ENCODE measurements at places on chromosomes 5 and 9. TPM values are rescaled to one million over a fixed set of nuclear protein-coding genes. Genes with fewer than 3 reads are reported as not detected.

DNA sequence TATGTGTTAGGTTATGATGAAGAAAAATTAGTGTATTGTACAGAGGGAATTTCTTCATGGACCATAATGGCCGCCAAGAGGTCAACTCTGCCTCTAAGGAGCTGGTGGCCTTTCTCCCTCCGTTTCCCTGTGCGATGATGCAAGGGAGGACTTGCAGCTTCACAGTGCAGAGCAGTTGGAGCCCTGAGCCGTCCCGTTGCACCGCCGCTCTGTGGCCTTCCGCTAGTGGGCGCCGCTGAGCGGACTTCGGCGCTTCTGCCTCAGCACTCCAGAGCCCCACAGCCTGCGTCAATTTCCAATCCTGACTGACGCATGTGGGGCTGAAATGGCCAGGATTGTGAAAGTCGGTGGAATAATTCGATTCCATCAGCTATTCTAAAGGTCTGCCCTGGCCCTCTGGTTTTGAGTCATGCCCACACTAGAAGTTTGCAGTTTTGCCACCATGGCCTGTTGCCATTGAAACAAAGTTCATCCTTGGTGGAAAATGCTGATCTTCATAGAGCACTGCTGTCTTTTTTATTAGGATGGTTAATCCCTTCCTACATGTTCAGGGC lies 22.7 kb upstream of the LECT2 start:
- no peaks in the 10 kb centered on the region for H3K36me3 ChIP-seq
- H3K4me1 ChIP-seq, result no peaks in the 10 kb centered on the region
- H3K27ac ChIP-seq, result no peak overlapping the region
- H3K27me3 ChIP-seq, result no peaks in the 10 kb centered on the region
- peak; percentile 32 for DNase-seq

DNA sequence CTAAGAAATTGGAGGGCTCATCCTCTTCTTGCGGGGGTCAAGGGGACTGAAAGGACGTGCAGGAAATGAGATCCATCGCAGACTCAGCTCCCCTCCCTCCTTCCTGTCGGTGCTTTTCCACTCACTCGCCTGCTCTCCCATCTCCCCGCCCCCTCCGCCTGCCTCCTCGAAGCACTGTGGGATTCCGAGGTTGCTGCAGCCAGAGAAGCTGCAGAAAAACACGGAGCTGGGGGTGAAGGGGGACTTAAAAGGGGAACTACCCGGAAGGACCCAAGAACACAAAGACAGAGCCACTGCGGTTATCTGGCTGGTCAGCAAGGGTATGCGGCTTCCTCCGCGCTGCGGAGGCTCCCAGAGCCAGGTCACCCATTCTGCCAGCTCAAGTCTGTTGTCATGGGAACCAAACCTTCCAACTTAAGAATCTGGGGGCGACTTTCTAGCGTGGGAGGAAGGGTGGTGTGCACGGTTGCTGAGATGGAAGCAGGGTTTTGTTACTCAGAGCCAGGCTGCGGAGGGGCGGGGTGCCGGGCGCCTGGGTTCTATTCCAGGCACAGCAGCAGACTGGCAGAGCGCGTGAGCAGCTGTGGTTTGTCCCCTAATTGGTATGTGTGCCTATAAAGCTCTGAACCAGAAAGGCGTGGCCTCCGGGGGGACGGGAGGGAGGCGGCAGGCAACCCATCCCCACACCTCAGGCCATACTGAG lies 24.9 kb downstream of the PCDHGC5 start:
- H3K27ac ChIP-seq, result peak overlapping the region; percentile 55
- peak; percentile 73 for DNase-seq
- no peaks in the 10 kb centered on the region for H3K27me3 ChIP-seq
- H3K4me1 ChIP-seq, result peaks cover 67% of the 10 kb centered on the region
- peak overlapping the region; percentile 56 for H3K4me3 ChIP-seq

DNA sequence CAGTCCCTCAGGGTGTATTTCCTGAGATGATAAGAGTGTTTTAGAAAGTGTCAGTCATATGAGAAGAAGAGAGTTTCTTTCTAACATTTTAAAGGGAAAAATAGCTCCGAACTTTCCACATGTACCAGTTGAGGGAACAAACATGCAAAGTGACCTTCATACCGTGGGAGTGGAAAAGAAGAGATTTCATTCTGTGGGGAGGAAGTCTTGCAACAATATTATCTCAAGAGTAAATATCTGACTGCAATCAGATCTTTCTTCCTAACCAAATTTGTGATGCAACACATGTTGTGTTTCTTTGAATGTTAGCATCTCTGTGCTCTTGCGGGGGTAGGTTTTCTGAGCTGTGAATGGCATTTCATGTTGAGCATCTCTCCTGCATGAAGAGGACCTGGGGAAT lies 30.6 kb downstream of the ANKRD55 start:
- no peaks in the 10 kb centered on the region for H3K27me3 ChIP-seq
- H3K27ac ChIP-seq, result no peak overlapping the region
- no peak for DNase-seq
- H3K4me1 ChIP-seq, result no peaks in the 10 kb centered on the region
- H3K36me3 ChIP-seq, result no peaks in the 10 kb centered on the region

The PCDHA4 gene
- total RNA-seq, result 1.6 TPM

The TRPM6 gene
- total RNA-seq, result 0.30 TPM

DNA sequence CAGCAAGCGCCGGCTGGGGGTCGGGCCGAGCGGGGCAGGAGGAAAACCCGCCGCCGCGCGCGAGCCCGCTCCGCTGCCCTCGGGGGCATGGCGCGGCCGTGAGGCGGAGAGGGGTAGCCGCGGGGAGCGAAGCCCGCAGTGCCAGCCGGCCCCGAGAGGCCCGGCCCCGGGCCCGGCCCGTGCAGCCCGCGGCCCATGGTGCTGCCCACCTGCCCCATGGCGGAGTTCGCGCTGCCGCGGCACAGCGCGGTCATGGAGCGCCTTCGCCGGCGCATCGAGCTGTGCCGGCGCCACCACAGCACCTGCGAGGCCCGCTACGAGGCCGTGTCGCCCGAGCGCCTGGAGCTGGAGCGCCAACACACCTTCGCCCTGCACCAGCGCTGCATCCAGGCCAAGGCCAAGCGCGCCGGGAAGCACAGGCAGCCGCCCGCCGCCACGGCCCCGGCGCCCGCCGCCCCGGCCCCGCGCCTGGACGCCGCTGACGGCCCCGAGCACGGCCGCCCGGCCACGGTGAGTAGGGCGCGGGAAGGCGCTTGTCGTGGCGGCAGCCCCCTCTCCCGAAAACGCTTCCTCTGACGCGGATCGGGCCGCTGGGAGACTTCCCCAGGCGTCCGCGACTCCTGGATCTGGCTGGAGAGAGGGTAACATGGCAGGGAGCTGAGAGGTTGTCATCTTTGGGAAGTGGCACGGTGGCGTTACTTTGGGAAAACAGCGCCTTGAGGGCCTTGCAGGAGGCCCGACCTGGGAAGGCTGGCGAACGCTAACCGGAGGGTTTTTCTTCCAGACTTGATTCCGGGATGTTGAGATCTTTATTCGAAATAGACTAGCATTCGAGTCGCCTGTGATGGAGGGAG lies 523 bp downstream of the MAML1 start:
- peaks cover 26% of the 10 kb centered on the region for H3K4me1 ChIP-seq
- DNase-seq, result no peak
- no peaks in the 10 kb centered on the region for H3K27me3 ChIP-seq
- H3K4me3 ChIP-seq, result peak overlapping the region; percentile 72
- peaks cover 2% of the 10 kb centered on the region for H3K36me3 ChIP-seq
- H3K27ac ChIP-seq, result peak overlapping the region; percentile 92

The ZNF483 gene
- total RNA-seq, result 10.1 TPM

GRCh38 chr5:93164690-93165089 lies 416.3 kb downstream of the NR2F1-AS1 start:
- no peak overlapping the region for H3K4me3 ChIP-seq
- H3K27ac ChIP-seq, result no peak overlapping the region
- no peak for DNase-seq
- no peaks in the 10 kb centered on the region for H3K36me3 ChIP-seq

DNA sequence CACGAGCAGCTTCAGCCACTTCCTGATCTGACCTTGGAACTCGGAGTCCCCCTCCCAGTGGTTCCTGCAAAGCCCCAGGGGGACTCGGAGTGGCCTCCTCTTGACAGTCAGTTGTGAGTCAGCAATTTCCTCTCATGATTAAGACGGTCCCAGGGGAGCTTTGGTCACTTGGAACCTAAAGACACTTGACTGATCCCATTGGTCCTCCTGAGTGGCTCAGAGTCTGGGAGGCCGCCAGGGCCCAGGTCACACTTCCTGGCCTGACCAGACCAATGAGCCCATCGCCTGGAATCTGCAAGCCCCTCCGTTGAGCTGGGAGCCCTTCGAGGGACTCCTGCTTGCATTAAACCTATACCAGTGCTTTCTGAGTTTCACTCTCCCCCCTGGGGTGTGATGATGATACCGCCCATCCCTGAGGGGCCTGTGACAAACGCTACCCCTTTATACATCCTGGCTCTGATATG lies 29.1 kb downstream of the TSPAN17 start:
- no peak overlapping the region for H3K27ac ChIP-seq
- no peaks in the 10 kb centered on the region for H3K36me3 ChIP-seq
- no peak overlapping the region for H3K4me3 ChIP-seq
- H3K27me3 ChIP-seq, result no peaks in the 10 kb centered on the region
- DNase-seq, result no peak
- peaks cover 9% of the 10 kb centered on the region for H3K4me1 ChIP-seq

DNA sequence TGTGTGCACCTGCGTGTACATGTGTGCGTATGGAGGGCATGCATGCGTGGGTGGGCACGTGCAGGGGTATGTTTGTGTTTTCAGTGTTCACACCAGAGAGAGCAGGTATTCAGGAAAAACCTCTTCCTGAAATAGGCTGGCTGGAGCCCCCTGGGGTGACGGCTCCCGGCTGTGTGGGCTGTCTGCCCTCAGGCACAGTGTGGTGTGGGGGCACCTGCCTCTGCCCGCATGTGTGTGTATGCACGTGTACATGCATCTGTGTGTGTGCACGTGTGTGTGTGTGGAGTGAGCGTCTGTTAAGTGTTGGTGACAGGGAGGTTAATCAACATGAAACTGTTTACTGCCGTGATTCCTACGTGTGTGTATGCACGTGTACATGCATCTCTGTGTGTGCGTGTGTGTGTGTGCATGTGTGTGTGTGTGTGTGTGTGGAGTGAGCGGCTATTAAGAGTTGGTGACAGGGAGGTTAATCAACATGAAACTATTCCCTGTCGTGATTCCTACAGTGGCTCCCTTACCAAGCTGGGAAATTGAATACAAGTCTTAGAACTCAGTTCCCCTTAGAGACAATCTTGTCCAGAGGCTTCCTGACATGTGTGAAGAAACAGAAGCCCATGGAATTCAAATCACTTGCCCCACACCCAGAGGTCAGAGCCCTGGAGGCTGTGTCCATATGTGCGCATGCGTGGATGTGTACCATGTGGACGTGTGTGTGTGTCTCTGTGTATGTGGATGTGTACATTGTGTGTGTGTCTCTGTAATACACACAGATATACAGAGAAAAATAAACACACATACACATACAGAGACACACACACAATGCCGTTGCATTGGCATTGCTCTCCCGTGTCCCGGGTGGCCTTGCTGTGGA lies 372.4 kb upstream of the IRX4 start:
- DNase-seq, result no peak
- H3K27me3 ChIP-seq, result no peaks in the 10 kb centered on the region
- no peak overlapping the region for H3K27ac ChIP-seq
- no peaks in the 10 kb centered on the region for H3K36me3 ChIP-seq
- H3K4me1 ChIP-seq, result no peaks in the 10 kb centered on the region

DNA sequence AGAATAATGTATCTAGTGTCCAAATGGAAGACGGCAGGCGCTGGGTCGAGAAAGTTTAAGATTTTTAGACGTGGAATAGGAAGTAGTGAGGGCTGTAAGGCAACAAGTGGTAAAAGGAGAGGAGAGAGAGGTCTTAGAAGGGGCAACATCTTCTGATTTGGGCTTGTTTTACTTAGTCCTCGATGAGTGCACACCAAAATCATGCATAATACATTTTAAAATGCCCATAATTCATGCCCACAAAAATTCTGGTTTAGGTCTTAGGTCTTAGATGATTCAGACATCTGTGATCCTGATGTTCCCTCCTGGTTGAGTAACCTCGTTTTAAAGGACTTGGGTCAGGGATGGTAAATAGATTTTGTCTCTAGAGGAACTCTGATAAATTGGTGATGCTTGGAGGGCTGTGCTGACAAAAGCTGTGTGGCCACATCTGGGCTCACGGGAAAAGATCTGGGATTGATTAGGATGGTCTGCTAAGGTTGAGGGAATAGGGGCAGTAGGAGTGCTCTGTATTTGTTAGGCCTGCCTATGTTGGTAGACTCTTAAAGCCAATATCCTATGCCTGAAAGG lies 476.3 kb downstream of the CCDC171 start:
- H3K27ac ChIP-seq, result no peak overlapping the region
- peaks cover 7% of the 10 kb centered on the region for H3K4me1 ChIP-seq
- DNase-seq, result no peak
- no peaks in the 10 kb centered on the region for H3K27me3 ChIP-seq
- no peaks in the 10 kb centered on the region for H3K36me3 ChIP-seq

- H3K36me3 ChIP-seq, result no peaks in the 10 kb centered on the region
- H3K27ac ChIP-seq, result no peak overlapping the region
- DNase-seq, result no peak
- H3K4me3 ChIP-seq, result no peak overlapping the region
- peaks cover 29% of the 10 kb centered on the region for H3K27me3 ChIP-seq
Observed at GRCh38 chr5:185095-186070, 5.9 kb upstream of the LRRC14B start.

GRCh38 chr9:121107029-121107428 lies 32.3 kb downstream of the CNTRL start:
- no peak for DNase-seq
- H3K4me1 ChIP-seq, result no peaks in the 10 kb centered on the region
- no peaks in the 10 kb centered on the region for H3K27me3 ChIP-seq
- H3K4me3 ChIP-seq, result no peak overlapping the region
- no peak overlapping the region for H3K27ac ChIP-seq

- H3K4me3 ChIP-seq, result no peak overlapping the region
- DNase-seq, result no peak
- H3K36me3 ChIP-seq, result no peaks in the 10 kb centered on the region
- no peaks in the 10 kb centered on the region for H3K4me1 ChIP-seq
- peak overlapping the region; percentile 68 for H3K27ac ChIP-seq
Observed at GRCh38 chr5:168653626-168654025, 74.5 kb upstream of the PANK3 start.

DNA sequence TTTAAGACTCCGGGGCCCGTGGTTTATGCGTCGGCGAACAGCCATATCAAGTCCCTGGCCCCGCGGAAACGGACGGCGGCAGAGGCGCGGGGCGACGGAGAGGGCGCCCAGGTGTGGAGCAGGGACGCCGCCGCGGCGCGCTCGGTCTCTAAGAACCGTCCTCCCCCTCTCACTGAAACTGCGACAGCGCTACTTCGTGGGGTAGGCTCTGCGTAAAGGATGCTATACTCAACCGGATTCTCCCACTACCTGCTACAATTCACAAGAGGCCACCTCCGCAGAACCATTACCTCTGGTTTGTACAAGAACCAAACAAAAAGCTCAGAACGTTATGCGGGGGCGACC lies 404 bp downstream of the MRNIP start:
- H3K27me3 ChIP-seq, result no peaks in the 10 kb centered on the region
- no peaks in the 10 kb centered on the region for H3K36me3 ChIP-seq
- peak overlapping the region; percentile 97 for H3K4me3 ChIP-seq
- no peaks in the 10 kb centered on the region for H3K4me1 ChIP-seq
- peak; percentile 31 for DNase-seq

All from tibial nerve (tissue), 4 donors.